T-helper 1 cell (primary cell): ENCODE measurements at places on chromosomes 4 and X.
A peak's percentile ranks its signal among the peaks of the same experiment; 100 is the strongest.

DNA sequence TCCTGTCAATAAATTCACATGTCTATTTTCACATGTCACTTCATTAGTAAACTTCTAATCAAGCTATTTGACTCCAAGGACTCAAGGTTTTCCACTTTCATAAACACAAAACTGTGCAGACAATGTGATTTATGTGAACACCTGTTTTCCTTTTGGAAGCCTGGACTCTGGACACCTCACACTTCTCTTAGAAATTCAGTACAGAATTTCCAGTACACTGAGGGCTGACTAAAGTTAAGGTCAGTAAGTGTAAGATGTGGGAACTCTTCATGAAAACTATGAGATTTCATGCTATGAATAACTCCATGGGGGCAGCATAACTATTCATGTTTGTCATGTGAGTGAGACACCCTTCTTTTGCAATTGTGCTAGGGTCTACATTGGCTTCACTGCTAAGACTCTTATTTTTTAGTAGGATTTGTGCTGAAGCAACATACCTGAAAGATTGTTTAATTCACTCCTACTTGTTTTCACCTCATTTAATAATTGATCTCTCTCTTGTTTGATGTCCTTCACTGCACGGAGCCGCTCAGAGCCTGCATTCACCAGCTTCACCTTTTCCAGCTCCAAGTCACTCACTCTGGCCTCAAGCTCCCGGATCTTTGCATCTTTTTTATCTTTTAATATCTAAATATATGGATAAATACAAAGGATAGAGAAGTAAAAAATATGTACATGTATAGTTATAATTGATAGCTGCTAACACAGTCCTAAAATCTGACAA, 55.3 kb downstream of the STBD1 start:
- no peak for DNase-seq

DNA sequence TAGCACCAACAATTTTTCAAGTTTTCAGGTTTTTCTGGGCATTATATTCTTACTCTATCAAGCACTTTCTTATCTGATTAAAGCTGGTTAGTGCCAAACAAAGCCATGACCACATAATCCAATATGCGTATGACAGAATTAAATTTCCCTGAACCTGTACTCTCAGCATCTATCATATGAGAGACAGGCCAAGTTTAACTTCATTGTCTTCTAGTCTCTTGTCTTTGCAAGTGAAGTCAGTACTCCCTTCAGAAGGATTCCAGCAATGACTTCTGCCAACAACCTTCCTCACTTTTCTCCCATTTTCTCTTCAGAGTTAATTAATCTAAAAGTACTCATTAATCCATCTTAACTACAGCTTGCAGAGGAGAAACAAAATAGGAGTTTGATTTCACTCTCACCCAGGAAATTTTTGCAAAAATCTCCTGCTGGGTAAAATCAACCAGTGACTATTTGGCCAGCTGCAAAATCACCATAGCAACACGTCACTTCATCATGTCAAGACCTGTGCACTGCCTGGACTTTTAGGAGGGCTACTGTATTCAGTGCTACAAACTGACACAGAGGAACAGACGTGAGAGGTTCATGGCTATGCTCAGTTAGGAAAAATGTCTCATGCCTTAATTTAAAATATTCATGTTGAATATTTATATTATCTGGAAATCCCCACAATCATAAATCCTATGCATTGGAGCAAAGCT, 208.4 kb downstream of the ANTXR2 start:
- no peak for DNase-seq

GRCh38 chr4:141410839-141411238, 190.1 kb downstream of the ZNF330 start:
- no peak for DNase-seq

DNA sequence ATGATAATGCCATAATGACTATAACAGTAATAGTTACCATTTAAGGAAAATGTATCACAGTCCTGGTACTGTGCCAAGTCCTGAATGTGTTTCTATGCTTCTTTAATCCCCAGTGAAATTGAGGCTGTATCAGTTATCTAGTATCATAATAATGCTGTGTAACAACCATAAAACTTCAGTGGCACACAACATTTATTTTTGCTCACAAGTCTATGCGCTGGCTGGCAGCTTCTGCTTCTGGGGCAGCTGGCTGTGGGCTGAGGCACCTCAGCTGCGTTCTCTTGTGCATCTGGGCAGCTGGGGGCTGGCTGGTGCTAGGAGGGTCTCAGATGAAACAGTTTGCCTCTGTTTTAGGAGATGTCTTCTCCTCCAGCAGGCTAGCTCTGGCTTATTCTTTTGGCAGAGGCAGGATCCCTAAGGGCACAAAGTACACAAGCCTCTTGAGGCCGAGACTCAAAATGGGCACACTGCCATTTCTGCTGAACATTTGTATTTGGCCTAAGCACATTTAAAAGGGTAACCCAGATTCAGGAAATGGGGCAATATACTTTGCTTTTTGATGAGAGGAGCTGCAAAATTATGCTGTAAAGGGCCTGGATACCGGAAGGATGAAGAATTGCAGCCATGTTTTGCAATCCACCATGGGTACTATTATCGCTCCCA, 62.6 kb upstream of the DHX15 start:
- DNase-seq: no peak

- no peak for DNase-seq
These were observed 284.9 kb downstream of the FBXO8 start for GRCh38 chr4:173998471-173999144.

GRCh38 chrX:134969726-134970125, 21.1 kb upstream of the SMIM10 start:
- DNase-seq: no peak

GRCh38 chr4:142715727-142716126, 130.4 kb downstream of the INPP4B start:
- no peak for DNase-seq

- DNase-seq: no peak
These were observed 146.2 kb upstream of the DKK2 start for GRCh38 chr4:107182347-107182746.

- DNase-seq: no peak
These were observed 40.1 kb upstream of the HELT start for GRCh38 chr4:184978211-184978610.

- DNase-seq: no peak
These were observed 141.9 kb downstream of the SLIT2 start for GRCh38 chr4:20393486-20394100.

DNA sequence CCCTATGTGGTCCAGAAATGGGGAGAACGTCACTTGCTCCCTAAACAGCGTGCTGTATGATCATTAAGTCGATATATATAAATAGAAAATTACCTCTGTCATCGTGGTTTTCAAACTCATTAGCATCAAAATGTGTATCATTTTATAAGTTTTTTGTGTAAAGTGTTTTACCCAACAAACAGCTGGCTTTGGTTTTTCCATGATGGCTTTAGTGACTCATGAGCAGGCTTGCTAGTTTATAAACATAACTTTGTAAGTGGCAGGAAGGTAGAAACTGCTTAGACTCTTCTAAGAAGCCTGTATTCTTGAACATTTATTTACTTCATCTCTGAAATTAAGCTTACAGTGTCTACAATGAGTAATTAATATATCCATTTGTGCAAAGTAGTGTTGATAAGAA, 108.4 kb upstream of the DIPK2B start:
- no peak for DNase-seq

DNA sequence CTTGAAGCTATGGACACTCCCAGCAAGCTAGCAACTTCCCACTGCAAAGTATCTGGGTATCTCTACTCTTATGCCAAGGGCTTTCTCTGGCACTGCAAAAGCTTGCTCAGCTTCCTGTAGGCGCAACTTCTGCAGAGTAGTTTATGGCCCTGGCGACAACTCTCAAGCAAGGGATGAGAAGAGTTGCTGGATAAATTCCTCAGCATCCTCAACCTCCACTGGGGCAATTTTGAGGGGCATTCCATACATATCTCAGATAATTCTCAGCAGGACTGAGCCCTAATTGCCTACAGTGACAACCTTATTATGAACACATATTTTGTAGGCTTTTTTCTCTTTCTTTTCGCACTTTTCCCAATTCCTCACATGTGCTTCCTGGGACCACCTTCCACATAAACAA, 31.2 kb upstream of the TAB3 start:
- no peak for DNase-seq

- DNase-seq: peak; percentile 61
These were observed 7.3 kb upstream of the OPN1LW start for GRCh38 chrX:154136627-154137161.

DNA sequence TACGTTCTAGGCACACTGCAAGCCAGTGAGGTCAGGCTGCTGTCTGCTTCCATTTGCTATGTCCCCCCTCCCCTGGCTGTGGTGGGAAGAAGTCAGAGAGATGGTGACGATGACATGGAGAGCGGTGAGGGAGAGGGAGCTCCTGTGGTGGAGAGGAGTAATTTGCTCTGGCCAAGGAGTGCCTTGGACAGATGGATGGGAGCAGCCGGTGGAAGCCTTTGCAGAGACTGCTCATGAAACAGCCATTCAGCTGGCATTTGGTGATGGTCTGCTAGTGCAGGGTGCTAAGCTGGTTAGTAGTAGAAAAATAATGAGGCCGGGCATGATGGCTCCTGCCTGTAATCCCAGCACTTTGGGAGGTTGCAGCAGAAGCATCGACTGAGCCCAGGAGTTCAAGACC, 124.1 kb downstream of the FHDC1 start:
- no peak for DNase-seq

DNA sequence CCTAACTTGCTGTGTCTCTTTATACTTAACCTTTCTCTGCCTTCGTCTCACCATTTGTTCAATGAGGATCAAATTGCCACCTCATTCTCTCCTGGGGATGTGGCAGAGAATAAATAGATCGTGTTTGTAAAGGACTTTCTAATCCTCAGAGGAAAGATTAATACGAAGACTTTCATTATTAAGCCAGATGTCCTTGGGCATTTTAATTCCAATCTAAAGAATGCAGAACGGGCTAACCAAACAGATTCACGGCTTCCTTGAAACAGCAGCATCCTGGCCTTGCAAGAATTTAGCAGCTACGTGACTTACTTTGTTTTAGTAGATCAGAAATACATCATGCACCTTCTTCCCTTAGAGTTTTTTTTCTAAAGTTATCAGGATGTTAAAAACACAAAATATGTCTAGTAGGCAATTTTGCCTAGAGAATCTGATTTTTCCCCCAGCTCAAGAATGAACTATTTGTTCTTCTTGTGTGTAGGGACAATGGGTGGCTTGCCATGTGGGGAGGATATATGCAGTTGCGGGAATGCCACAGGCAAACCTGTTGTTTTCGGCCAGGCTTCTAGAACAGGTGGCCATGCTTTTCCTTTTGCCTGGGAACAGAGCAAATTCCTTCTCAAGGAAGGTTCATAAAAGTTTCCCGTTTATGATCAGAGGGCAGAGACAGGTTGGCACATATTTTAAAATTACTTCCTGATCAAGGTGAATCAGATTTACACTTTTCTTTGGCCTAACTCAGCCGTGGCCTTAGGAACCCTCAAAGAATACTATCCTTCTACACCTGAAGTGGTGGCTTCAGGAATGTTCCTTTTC, 3.0 kb downstream of the MID1 start:
- DNase-seq: no peak

GRCh38 chr4:127604949-127605709, 27.6 kb upstream of the INTU start:
- DNase-seq: no peak

GRCh38 chrX:84144281-84144680, 43.7 kb downstream of the RPS6KA6 start:
- no peak for DNase-seq

DNA sequence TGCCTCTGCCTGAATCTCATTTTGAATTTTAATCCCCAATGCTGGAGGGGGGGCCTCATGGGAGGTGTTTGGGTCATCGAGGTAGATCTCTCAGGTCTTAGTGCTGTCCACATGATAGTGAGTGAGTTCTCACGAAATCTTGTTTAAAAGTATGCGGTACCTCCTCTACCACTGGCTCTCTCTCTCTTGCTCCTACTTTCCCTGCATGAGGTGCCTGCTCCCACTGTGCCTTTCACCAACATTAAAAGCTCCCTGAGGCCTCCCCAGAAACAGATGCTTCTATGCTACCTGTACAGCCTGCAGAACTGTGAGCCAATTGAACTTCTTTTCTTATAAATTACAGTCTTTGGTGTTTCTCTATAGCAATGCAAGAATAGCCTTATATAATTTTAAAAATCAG, 560.7 kb upstream of the CPEB2 start:
- no peak for DNase-seq

DNA sequence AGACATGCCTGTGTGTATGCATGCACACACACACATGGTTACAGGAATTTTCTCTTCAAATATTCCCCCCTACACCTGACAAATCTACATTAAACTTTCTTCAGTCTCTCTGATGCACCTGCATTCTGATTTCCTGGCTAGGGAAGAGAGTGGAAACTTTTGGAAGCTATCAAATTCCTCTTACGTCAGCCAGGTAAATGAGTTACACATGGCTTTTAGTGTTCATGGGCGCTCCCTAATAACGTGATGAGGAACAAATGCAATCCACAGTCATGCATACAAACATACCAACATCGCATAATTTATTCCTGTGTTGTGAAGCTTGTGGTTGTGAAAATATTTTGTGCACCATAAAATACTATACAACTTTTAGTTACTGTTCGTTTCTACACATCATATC, 34.9 kb downstream of the BMP3 start:
- DNase-seq: no peak

DNA sequence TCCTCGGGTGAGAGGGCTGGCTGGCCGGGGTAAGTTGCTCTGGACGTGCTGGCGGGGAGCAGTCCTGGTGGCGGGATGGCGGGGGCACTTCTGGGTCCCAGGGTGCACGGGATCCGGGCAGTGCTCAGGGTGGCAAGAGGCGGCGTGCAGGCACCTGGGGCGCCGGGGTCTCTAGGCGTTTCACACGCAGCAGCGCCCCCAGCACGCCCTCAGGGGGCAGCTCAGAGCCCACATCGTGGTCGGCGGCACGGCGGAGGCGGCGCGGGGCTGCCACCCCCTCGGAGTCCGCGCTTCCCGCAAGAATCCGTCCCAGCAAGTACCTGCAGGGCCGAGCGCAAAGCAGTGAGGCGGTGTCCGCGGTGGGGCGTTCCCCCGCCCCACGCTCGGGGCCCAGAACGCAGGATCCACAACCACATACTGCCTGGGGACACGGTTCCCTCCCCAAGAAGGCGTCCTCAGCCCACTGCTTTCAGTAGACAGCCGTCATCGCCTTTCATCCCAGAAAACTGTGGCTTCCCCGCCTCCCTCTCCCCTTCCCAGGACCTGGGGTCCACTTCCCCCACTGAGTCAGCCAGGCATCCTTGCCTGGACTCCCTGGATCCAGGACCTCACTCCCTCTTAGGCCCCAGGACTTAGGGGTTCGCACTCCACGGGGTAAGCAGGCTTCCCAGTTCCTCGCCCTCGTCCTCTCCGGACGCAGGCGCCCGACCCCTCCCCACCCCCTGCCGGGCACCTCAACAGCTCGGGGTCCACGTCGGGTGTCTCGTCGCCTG, 4.1 kb downstream of the PCSK1N start:
- DNase-seq: no peak

DNA sequence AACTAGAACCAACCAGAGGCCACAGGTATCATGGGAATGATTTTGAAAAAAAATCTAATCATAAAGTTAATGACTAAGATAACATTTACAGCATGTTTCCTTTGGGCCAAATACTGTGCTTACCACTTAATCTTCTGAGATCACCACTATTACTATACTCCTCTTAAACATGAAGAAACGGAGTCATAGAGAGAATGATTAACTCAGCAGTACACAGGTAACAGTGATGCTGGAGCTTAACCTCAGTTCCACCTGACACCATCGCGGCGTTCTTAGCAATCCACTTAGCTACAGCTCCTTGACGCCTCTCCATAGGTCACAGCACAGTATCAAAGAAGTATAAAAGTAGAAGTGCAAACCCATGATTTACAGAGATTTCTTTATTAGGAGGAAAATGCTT, 592.6 kb upstream of the SLIT2 start:
- DNase-seq: no peak
